Activated gamma-delta T cell treated with anti-CD3 and anti-CD28 coated beads, Interleukin-2, amount 50 U/mL, for 16 hours (primary cell): ENCODE measurements at places on chromosomes 2 and 18.

- peak; percentile 19 for DNase-seq
These were observed 884 bp downstream of the HES6 start for GRCh38 chr2:238238766-238239542.

DNA sequence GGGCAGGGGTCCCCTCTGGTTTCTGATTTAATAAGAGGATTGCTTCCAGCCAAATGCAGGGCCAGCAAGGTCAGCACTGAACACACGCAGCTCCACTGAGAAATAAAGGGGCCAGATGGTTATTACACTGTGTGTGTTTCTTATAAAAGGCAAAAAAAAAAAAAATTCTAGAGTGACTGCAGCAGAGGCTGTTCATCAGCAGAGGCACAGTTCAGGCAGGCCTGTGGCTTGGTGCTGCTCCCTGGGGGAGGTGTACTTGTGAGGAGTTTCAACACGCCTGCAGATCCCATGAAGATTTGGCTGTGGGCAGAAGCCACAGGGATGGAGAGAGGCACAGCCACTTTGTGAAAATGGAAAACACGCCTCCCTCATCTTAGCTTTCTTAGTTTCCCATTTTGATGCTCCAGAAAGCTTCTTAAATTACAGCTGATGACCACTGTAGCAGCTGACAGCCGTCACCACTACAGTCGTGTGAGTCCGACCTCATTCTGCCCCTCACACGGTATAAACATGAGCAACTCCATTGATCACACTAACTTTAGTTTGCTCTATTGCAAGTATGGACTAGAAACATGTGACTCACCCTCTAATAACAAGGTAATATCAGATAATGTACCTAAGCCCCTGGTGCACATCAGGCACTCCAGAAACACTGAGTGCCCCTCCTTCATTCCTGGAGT, 726.5 kb upstream of the RAB6C start:
- no peak for DNase-seq

DNA sequence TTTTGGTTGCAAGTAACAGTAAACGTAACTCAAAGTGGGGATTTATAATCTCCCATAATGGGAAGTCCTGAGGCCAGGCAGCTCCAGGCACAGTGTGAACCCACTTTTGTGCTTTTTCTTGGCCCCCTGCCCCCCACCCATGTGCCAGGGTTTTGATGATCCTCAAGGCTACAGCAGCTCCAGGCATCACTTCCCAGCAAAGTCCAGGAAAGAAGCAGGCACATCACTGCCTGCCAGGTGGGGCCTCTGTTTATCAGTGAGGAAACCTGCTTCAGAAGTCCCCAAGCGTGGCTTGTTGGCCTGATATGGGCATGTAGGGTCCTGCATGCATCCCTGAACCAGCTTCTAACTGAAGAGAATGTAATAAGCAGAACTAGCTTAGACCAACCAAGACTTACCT, 299.2 kb upstream of the SKOR2 start:
- DNase-seq, result no peak

DNA sequence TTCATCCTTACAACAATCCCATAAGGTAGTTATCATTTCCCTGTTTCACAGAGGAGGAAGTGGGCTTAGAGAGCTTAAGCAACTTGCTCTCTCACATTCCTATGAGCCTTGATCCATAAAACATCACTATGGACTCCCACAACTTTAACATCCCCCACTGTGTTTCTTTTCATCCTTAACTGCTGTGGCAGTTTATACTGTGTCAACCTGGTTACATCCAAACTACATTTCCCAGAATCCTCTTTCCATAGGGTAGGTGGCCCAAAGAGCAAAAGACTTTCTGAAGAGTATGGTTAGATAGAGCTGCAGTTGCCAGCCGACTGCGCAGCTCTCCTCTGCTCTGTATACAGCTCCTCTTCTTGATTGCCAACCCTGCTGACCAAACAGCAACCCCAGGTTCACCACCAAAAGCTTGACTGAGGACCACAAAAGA, 22.5 kb downstream of the MAP3K2 start:
- no peak for DNase-seq

DNA sequence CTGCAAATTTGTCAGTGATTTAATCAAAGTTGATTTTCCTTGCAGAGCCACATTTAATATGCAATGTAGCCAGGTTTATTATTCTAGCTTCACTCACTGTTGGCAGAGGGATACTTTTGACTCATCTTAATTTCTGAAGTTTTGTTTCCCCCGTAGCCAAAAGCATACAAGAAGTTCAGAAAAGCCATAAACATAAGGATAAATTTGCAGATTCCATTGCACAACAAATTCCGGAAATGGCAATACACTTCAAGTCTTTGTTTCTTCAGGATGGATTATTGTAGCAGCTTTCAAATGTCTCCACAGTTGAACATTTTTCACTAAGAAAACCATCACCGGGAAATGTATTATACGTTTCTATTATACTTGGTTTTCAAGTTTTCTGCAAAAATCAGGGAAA, 88.0 kb upstream of the ZCCHC2 start:
- DNase-seq, result no peak

DNA sequence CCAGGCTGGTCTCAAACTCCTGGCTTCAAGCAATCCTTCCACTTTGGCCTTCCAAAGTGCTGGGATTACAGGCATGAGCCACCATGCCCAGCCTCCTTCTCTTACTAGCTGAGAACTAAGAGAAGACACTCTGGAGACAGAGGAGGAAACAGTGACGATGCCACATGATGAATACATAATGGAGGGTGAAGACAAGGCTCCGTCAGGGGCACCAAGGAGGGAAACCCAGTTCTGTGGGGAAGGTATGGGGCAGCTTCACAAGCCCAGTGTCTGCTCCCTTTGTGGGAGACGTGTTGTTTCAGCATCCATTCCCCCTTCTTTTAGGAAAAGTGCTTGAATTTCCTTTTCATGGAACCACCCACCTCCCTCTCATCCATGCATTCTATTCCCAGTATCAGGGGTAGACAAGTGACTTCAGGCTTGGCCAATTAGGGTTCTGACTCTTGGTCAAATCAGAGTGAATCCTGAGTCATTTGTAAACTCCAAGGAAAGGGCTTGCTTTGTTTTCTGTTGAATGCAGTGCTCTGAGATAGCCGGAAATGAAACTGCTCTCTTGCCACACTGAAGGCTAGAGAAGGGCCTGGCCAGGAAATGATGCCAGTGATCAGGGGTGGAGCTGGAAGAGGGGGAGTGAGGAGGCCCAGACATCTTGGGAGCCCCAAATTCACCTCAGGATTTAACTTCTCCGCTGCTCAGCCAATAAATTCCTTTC, 23.7 kb downstream of the TMEM127 start:
- peak; percentile 6 for DNase-seq

DNA sequence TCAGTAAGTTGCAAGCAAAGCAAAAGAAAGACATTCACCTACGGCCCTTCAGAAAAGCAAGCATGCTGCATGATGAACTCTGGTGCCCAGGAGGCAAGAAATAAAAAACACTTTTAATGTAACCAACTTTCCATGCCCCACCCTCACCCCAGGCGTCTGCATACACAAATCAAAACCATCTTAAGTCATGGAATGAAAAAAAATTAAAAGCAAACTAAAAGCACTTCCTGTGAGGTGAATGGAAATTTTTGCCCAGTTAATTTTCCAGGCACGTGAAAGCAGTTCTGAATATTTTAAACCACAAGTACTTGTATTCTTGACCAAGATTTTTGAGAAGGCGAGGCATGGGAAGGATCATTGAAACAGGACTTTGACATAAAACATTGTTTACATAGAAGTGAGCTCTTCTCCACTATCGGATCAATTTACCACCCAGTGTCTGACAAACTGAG, 2.5 kb upstream of the ICOS start:
- DNase-seq, result no peak

GRCh38 chr2:40298026-40298425, 153.9 kb downstream of the SLC8A1 start:
- no peak for DNase-seq

DNA sequence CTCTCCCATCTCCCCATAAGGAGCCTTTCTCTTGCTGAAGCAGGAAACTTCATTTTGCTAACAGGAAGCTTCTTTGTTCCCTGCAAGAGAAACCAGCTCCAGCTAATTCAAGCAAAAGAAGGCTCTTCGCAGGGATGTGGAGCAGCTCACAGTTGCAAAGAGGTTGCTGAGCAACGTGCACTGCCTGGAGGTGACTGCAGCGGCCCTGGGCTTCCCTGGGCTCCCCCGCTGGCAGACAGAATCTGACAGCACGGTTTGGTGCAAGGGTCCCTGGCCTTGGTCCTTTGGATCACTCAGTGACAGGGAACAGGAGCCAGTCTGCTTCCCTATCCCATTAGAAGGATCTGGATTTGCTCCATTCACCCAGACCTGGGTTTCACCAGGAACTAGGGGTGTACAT, 25.8 kb downstream of the GPR55 start:
- no peak for DNase-seq

GRCh38 chr18:46478796-46479195, 178.2 kb downstream of the LOXHD1 start:
- DNase-seq, result no peak

GRCh38 chr2:133232556-133232955, 335.7 kb downstream of the NCKAP5 start:
- DNase-seq, result no peak

- DNase-seq, result no peak
These were observed 24.5 kb upstream of the TGIF1 start for GRCh38 chr18:3425446-3425845.

- DNase-seq, result no peak
These were observed 84.5 kb upstream of the NOSTRIN start for GRCh38 chr2:168717790-168718502.

DNA sequence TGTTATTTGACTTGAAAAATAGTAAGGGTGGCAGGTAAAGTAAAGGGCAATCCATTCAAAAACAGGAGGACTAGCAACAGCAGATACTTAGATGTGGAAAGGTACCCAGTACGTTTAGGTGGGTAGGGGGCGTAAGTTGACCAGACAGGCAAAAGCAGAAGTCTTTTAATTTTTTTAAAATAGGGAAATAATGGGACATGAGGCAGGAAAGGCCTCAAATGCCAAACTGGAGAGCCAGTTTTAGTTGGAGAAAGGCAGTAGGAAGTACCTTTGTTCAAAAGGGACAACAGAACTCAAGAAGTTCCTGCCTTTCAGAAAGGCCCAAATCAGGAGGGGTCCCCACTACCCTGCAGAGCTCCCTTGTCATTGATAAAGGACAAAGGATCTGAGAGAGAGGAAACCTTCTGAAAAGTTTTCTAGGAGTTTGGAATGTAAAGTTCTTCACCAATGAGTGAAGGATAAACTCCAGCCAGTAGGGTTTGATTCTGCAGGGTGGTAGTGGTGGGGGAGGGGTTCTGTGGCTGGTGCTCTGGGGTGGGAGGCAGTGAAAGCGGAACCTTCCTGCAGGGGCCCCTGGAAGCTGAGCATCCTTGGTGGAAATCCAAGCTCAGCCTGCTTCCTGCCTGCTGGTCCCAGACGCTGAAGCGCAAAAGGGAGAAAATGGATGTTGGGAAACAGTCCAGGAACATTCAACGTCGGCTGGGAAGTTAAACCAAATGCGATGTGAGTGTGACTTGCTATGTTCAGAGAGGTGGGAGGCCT, 40.1 kb downstream of the TMEM17 start:
- no peak for DNase-seq

DNA sequence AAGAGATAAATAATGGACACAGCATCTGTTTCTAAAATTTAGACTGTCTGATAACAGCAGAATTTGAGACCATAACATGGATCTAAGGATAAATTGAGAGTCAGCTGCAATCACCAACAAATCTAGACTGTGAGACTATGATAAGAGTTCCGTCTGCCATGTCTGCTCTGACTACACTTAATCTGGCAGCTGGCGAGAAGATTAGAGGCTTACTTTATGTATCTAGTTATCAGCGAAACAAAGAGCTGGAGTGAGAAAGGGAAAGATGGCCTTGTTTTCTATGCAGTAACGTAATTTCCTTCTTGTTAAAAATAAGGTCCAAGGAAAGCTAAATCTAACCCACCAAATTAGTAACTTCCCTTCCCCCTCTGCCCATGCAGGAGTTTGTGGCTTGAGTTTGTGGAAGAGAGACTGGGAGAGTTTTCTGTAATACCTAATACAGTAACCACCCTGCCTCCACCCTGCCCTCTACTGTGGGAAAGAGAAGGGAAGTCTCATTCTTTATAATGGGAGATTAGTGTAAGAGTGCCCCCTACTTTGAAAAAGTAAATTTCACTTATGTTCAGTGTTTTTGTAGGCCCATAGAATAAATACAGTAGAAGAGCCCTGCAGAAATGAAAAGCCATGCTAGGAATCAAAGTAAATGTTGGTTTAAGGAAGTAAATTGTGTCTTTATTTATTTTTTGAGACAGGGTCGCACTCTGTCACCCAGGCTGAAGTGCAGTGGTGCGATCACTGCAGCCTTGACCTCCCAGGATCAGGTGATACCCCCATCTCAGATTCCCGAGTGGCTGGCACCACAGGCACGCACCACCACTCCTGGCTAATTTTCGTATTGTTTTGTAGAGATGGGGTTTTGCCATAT, 27.5 kb downstream of the EML4 start:
- DNase-seq, result peak; percentile 12

GRCh38 chr2:25405611-25406295, 64.0 kb upstream of the DNMT3A start:
- no peak for DNase-seq

DNA sequence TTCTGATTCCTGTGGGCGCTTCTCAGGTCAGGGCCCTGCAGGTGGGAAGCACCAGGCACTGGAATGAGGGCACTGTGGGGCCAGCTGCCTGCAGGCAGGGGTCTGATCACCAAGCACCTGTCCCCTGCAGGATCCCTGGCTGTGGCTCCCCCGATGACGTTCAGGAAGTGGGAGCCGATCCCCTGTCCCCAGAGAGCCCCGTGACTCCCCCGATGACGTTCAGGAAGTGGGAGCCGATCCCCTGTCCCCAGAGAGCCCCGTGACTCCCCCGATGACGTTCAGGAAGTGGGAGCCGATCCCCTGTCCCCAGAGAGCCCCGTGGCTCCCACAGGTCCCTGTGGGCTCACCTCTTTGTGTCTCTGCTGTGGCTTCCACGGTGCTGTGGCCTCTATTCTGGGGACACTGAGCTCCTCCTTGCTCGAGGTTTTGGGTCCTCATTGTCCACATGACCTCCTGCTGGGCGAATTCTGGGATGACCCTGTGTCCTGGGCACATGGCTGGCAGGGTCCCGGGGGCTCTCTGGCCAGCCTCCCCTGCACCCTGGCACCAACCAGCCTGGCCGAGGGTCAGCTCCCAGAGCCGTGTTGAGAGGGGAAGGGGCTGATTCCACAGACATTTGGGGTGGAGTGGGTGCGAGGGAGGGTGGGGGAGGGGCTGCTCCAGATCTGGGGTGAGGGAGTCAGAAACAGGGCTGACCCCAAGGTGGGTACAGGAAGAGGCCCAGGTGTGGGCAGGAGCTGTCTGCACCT, 4.8 kb downstream of the NEU4 start:
- no peak for DNase-seq
